ENCODE measurements at places on chromosomes 1 and 21.
A peak's percentile ranks its signal among the peaks of the same experiment; 100 is the strongest.

DNA sequence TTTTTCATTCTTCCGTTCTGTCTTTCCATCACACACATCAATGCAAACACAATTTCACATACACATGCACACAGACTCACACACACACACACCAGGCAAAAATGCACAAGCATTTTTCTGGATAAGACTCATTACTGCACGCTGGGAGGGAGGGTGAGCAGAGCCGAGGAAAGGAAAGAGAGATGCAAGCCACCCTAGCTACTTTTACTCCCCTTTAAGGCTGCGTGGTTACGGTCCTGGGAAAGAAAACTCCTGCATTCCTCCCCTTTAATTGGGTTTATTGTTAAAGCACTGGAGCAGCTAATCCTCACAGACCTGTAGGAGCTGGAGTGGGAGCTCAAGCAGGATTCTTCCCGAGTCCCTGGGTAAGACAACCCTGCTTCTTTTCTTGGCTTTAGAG, at the start of gene CAMK1G:
Gene CAMK1G, plus strand, starts transcription at position 307 of the 400 bp plus-strand sequence. CDS start 11,270 bp downstream, outside the sequence.
- DNase-seq, result peak; percentile 26

DNA sequence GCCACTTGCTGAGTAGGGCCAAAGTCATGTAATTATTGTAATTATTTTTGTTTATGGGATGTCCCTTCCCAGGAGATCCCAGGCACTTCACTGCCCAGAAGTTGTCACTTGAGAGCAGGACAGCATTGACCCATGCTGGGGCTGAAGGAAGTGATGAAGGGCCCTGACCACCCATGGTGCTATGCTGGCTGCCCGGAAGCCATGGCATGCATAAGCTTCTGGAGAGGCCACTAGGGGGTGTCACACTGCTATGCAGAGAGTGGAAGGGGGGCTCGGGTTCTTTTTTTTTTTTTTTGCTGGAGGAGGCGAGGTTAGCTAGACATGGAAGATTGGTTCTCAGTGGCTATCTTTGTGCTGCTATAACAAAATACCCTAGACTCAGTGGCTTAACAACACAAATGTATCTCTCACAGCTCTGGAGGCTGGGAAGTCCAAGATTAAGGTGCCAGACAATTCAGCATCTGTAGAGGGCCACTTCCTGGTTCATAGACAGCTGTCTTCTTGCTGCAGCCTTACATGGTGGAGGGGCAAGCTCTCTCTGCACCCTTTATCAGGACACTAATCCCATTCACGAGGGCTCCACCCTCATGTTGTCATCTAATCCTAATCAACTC, 84.9 kb downstream of the CNIH3 start:
- peak; percentile 12 for DNase-seq

DNA sequence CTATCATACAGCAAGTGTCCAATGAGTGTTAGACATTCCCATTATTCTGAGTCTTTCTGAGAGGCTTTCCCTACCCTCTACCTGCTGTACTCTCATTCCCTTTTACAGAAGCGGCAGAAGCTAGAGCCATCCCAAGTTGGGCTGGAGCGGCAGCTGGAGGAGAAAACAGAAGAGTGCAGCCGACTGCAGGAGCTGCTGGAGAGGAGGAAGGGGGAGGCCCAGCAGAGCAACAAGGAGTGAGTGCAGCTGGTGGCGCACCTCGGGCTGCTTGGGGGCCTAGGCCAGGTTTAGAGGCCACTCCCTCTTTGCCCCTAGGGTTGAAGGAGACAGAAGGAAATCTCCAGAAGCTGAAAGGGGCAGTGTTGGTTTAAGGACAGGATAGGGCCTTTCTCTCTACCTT, 12.1 kb downstream of the CGN start:
- DNase-seq, result no peak

GRCh38 chr1:202210385-202210784, 16.8 kb downstream of the LGR6 start:
- no peak for DNase-seq

DNA sequence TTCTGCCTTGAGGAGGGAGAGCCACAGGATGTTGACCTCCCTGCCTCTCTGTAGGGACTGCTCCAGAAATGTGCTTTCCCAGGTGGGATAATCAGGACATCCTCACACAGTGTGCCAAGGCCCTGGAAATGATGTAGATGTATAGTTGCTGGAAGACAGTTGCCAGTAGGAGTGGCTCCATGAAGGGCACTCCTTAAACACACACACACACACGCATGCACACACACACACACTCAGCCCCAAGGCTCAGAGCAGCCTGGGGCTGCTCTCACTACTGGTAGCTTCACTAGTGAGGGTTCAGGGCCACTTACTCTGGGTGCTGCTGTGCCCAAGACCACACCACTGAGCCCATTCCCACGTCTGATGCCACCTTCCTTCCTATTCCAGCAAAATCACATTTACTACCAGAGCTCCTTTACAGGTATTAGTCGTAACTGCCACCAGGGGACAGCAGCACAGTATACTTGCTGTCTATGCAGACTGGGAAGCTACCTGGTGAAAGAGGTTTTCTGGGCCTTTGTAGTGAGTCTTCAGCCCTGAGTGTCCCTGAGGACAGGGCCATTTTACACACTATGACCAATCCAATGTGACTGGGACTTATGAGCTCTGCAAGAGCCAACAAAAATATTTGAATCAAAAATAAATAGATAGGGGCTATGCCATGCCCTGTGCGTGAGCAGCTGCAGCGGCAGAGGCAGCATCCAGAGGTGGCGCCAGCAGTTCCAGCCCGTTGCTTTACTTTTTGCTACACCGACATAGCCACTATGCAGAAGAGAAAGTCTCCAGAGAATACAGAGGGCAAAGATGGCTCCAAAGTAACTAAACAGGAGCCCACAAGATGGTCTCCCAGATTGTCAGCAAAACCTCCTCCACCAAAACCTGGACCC, 15.0 kb downstream of the CRNN start:
- no peak for DNase-seq

- DNase-seq, result no peak
Measured at GRCh38 chr1:244862354-244862698, 2.0 kb downstream of the HNRNPU start.

DNA sequence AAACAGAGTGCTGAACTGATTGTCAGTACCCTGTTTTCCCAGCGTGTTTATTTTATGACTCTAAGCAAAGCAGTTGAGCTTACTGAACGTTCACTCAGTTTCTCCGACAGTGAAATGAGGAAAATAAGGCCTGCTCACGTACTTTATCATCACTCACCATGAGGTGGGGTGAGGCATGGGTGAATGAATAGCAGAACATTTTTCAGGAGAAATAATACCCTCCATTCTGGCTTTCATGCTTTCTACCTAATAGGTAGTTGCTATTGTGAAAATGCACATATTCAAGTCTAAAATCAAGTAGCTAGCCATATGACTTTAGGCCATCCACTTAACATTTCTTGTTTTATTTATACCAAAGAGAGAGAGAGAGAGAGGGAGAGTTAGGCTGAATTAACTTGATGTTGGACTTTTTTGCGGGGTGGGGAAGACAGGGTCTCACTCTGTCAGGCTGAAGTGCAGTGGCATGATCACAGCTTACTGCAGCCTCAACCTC, 178.2 kb downstream of the VPS13D start:
- no peak for DNase-seq

DNA sequence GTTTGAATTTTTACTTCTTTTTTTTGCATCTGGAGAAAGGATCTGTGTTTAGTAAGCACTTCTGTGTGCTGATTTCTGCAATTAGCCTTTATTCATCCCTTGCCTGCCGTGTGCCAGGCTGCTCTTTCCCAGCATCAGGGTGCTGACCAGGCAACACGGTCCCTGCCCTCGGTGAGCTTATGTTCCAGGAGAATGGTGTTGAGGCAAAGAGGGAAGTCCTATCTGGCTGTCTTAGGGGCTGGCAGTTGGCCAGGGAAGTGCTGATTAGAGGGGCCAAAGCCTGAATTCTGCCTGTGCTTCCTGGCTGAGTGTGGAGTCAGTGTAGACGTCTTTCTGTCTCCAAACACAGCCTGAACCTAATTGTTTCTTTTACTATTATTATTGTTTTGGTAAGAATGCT, 187.1 kb downstream of the CAMTA1 start:
- DNase-seq, result no peak

- DNase-seq, result peak; percentile 62
Measured at GRCh38 chr1:62311473-62311943, 7.7 kb downstream of the KANK4 start.

DNA sequence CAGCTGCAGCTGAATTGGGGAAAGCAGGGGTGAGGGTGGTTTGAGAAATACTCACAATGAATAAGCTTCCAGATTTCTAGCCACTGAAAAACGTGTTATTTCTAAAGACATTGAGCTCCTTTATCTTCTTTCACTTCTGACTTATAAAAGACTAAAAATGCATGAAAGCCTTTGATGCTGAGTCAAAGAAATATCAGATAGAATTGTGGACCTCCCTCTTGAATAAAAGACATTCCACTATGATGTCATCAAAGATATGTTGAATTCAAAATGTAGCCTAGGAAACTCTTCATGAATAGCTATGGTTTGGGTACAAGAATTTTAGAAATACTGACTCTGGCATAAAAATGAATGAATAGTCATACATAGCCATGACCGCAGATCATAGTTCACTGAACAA, 44.7 kb upstream of the COL24A1 start:
- DNase-seq, result no peak

DNA sequence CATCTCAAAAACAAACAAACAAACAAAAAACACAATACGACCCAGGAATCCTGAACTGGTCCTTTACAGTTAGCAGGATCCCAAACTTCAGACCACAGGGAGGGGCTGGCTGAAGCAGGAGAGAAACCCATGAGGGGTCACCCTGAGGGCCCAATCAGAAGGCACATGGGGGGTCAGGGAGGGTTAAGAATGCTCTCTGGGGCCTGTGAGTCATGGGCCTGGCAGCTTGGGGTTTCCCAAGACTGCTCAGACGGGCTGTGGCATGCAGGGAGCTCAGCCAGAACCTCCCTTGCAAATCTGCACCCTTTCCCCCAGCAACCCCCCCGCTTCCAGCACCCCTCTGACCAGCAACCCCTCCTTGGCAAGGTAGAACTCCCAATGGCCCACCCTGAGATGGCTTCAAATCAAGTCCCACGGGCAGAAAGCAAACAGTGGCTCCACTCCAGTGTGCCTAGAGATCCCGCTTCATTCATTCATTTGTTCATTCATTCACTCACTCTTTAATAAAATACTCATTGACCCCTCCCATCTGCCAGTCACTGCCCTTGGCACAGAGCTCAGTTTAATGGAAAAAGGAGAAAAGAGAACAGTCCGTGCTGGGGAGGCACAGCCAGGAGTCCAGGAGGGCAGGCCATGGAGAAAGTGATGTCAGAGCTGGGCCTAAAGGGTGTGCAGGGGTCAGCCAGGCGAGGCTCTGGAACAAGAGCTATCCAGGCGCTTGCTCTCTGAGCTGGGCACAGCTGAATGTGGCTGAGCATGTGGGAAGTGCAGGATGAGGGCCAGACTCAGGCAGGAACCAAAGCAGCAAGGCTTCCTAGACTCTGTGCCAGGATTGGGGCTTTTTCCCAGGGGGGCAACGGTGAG, 8.2 kb downstream of the UQCRHL start:
- DNase-seq, result no peak

DNA sequence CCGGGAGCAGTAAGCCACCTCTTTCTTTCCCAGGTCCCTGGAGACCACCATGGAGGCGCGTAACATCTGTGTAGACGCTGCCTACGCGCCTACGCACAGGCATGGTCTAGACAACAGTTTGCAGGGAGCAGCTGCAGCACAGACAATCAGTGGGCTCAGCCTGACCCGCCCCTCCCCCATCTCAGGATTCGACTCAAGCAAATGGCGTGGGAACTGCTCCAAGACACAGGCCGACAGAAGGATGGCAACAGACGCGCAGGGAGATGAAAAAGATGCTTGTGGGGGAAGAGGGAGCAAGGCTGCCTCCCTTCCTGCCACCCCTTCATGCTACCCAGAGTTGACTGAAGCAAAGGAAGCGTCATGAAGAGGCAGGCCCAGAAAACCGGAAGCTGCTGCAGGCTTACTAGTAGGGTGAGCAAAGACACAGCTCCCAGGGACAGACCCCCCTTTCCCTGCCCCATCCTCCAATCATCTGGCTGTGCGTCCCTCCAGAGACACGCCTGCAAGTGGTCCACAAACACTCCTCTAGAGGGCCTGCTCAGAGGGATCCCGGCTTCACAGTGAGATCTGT, 19.5 kb downstream of the STK40 start:
- peak; percentile 96 for DNase-seq

- peak; percentile 27 for DNase-seq
Measured at GRCh38 chr1:86018283-86018923, 138.2 kb downstream of the COL24A1 start.

- no peak for DNase-seq
Measured at GRCh38 chr1:69992594-69992993, 212.8 kb downstream of the LRRC40 start.

DNA sequence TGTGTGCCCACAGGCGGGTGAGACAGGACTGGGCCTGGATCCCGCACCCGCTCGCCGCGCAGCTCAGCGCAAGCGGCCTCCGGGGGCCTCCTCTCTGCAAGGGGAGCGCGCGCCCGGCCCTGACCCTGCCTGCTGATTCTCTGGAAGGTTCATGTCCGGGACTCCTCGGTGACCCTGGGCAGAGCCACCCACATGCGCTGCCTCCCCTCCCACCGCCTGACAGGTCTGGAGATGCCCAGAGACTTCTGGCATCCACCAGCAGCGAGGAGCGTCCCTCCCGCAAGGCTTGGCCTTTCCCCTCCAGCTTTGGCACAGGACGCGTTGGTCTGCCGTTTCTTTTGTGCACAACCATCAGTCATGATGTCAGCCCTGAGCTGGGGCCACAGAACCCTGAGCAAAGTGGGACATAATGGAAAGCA, 42.0 kb upstream of the COL6A2 start:
- DNase-seq, result no peak

GRCh38 chr1:106254748-106255147, 801.7 kb upstream of the PRMT6 start:
- DNase-seq, result no peak

DNA sequence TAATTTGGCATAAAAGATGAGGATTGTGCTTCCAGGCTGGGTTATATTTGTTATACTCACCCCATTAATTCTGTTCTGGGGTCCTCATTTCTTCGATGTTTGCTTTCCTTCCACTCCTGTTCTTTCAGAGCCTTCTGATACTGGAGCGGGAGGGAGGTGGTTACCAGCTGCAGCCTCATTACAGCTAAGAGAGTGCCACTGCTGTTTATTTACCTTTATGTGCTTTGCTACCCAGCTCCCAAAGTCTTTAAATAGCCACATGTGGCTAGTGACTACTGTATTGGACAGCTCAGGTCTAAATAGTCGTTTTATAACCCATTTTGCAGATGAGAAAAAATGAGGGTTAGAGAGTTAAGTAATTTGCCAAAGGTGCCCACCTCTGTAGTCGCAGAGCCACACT, 25.1 kb downstream of the PLEKHM2 start:
- no peak for DNase-seq

All from SK-N-DZ (cell line).